ENCODE measurements at places on chromosomes 4 and X.

DNA sequence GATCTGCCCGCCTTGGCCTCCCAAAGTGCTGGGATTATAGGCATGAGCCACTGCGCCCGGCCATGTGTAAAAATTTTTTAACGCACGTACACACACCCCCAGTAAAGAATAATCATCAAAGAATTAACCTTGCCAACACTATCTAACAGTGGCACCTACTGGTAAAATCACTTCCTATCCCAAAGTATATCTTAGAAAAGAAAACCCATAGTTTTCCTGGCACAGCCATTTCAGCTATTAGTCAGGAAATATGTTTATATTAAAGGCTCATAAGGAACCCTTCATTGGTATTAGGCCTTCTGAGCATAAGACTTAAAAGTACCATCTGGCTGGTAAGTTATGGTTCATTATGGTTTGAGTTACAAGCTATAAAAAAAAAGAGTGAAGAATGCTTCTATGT is 14.1 kb downstream of the S100G start:
- DNase-seq = no peak

DNA sequence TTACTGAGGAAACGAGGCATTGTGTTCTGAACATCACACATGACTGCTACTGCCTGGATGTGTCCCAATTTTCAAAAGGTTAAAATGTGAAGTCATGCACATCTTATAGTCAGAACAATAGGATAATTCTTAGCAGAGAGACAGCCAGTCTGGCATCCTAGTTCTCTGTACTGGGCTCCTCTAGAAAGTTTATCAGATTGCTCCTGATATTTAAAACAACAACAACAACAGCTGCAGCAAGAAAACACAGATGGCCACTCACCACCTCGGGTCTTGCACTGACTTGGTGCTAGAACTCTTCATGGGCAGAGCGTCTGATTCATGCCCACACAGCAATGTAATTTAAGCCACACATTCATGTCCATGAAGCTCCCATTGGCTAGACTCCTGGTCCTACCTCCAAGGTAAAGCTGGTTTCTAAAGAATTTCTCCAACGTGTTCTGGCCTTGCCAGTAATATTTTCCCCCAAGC is 33.3 kb upstream of the SLC2A9 start:
- no peak for DNase-seq

DNA sequence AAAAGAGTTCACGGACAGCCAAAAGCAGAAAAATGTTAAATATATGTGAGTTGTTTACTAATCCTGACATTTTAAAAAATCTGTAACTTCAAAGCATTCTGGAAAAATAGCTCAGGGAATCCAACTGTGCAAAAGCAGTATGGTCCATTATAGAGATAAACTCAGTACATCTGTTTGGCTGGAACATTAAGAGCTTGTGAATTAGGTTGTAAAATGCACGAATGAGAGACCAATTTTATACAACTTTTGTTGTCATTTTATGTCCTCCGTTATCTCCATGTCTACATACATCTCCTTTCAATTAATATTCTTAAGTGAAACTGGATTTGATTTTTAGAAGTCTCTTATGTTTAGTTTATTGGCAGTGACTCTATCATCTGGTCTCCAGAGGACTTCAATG is 367.0 kb upstream of the ATOH1 start:
- no peak for DNase-seq

DNA sequence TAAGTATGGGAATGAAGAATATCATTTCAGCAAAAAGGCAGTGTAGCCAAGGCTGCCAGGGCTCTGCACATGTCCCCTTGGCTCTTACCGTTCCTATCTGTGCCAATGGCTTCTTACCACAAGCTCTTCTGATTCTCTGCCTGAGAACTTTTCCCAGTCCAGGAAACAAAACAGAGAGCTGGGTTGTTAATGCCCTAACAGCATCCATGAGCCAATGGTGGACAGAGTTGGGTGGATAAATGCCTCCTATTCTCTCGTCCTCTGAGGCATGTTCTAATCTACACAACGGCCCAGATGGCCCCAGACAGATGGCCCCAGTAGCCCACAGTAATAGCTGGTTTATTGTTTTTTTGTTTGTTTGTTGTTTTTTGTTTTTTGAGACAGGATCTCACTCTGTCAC is 28.0 kb downstream of the SCD5 start:
- DNase-seq = peak; percentile 2

- DNase-seq = no peak
These were observed 57.3 kb upstream of the CXCL8 start for GRCh38 chr4:73683033-73683432.

- no peak for DNase-seq
These were observed 9.5 kb downstream of the PARM1 start for GRCh38 chr4:74942251-74942917.

DNA sequence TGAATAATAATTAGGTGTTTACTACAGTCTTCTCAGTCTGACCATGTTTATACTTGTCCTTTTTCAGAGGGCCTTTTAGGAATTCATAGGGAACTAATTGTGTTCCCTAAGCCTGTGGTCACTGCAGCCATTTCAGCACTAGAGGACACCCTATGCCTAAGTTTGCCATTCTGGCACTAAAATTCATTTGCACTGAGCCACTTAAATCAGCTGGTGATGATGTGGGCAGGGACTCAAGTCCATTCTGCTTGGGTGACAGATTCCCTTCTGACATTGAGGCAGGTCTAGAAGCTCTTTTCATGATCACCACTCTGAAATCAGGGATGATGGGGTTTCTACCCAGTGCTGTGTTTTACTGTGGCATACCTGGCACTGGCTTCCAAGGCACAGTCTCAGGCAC is 1178.9 kb upstream of the DIAPH2 start:
- no peak for DNase-seq

GRCh38 chr4:84495794-84496261 is 3.3 kb downstream of the NKX6-1 start:
- DNase-seq = no peak

- no peak for DNase-seq
These were observed 2.4 kb downstream of the CHRNA9 start for GRCh38 chr4:40337523-40337922.

DNA sequence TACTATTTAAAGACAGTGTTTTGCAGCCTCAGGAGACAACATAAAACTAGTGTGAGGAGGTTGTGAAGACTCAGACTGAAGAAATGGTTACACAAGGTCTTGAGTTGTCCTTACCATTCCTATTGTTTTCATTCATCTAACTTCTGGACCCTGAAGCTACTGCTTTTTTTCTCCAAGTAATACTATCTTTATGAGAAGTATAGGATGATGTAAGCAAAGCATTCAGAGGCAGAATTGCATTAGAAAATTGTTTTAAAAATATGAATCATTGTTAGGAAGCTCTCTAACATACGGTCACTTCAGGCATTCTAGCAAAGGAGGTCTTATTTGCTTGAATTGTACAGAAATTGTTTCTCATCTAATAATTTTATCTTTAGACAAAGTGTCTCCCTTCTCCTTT is 357.8 kb downstream of the TLL1 start:
- no peak for DNase-seq

- DNase-seq = no peak
These were observed 8.1 kb downstream of the SSR4 start for GRCh38 chrX:153802513-153803045.

GRCh38 chr4:139798456-139798855 is 132.8 kb downstream of the MGST2 start:
- DNase-seq = no peak

- DNase-seq = no peak
These were observed 18.9 kb downstream of the ADD1 start for GRCh38 chr4:2862528-2862927.

GRCh38 chrX:21528076-21528475 is 130.1 kb downstream of the KLHL34 start:
- DNase-seq = no peak

GRCh38 chr4:124203613-124204238 is 508.8 kb downstream of the ANKRD50 start:
- DNase-seq = no peak

GRCh38 chr4:76874176-76874575 is 23.8 kb downstream of the SOWAHB start:
- DNase-seq = no peak

DNA sequence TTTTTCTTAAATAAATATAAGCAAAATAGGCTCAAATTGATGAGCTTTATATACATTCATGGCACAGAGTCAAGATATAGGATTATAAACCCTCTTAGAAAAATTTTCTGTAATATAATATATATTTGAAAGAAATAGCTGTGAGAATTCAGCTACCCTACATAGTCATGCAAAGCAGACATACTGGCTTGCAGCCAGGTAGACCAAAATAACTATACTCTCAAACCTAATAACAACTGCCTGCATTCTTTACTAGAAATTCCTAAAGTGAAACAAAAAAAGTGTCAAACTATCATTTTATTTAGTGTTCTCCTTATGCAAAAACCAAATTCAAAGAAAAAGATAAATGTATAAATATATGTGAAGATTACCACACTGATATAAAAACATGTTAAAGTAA is 1390.2 kb downstream of the C4orf33 start:
- DNase-seq = no peak

GRCh38 chr4:4568806-4569427 is 27.1 kb upstream of the STX18 start:
- DNase-seq = no peak

DNA sequence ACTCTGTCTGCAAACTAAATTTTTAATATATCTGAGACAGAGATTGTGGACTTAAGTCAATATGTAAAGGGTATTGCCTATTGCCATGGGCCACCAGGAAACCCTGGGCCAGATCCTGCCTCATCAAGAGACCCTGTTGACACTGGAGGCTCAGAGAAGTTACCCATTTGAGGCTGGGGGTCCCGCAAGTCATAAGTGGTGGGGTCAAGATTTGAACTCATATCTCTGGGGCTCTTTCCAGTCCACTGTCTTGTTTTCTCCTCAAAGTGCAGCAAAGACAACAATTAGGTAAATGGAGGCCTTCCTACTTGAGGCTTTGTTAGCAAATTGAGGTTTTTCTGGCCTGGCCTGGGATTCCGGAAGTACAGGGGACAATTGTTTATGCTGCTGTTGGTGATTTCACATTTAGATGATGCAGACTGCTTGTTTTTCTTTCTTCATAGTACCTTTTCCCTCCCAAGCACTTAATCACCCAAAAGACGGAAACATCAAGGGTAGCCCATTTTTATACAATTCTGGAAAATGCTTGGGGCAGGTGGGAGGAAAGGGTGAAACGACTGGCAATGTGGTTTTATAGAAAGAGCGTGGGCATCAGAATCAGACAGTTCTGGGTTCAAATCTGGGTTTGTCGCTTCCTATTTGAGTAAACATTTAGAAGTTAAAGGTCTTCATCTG is 160.0 kb downstream of the SMIM20 start:
- no peak for DNase-seq

GRCh38 chr4:179583221-179583620 is 2141.0 kb upstream of the AGA start:
- DNase-seq = no peak

DNA sequence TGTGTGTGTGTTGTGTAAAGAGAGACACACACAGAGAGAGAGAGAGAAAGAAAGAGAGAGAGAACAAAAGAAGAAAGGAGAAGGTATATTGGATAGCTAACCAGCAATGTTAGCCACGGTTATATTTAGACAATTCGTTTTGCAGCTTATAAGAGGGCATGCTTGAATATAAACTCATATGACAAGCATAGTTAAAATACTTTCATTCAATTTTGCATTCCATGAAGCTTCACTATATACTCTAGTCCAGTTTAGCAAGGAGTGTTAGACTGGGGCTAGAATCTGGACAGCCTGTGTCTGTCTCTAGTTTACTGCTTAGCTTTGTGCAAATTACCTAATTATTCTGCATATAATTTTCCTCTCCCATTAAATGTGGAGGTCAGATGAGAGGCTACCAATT is 525.9 kb upstream of the ZFP42 start:
- no peak for DNase-seq

GRCh38 chr4:54571293-54572151 is 86.2 kb upstream of the KIT start:
- no peak for DNase-seq

- no peak for DNase-seq
These were observed 148.1 kb downstream of the NWD2 start for GRCh38 chr4:37392521-37393255.

GRCh38 chrX:129959493-129959832 is 23.0 kb upstream of the BCORL1 start:
- DNase-seq = no peak

DNA sequence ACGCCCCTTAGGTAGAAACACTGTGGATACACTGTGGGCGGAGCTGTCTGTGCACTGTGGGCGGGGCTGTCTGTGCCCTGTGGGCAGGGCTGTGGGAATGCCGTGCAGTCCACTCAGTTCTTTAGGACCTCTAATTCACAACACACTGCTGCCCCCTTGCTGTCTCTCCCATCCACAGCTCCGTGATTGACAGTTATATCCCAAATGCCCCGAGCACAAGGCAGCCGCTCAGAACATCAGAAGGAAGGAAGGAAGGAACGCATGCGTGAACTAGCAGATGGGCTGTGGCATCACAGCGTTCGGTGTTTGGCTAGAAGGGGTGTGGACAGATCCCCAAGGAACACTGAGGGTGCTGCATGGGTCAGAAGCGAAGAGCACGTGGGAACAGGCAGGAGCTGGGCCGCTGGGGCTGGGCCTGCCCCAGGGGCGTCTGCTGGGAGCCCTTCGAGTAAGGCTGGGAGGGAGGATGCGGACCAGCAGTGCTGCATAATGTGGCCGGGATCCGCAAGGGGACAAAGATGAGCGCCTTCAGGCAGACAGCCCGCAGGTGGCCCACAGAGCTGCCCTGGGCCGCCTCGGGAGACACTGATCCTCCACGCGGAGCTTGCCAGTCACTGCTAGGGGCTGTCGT is 29.8 kb downstream of the ACOX3 start:
- DNase-seq = peak; percentile 77

DNA sequence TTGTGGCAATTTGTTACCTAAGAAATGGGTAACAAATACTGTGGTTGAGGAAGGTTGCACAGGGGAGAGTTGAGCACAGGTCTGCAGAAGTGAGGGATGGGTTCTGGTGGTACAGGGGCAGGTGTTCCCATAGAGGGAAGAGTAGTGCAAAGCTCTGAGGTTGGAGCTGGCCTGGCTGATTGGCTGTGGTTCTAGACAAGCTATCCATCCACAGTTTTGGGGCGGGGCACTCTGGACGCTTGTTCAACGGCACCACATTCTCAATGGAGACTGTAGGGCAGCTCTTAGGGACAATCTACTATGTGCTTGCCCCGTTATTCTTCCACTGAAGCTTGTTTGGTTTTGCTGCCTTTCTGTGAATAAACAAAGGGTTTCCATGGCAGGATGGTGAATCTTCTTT is 35.4 kb downstream of the NAT8L start:
- DNase-seq = no peak

- DNase-seq = no peak
These were observed 457 bp upstream of the RAB9A start for GRCh38 chrX:13688384-13688957.

- DNase-seq = no peak
These were observed 108.2 kb downstream of the FNIP2 start for GRCh38 chr4:158877069-158877468.

- DNase-seq = no peak
These were observed 653.0 kb downstream of the C4orf33 start for GRCh38 chr4:129748991-129749390.

GRCh38 chr4:174631901-174632758 is 109.8 kb upstream of the HPGD start:
- DNase-seq = no peak

- no peak for DNase-seq
These were observed 403.2 kb upstream of the RASGEF1B start for GRCh38 chr4:81874661-81875515.

Measured in NCI-H2171 (cell line).